WTC11 (cell line): ENCODE measurements at places on chromosomes 7 and 10. TPM values are rescaled to one million over a fixed set of nuclear protein-coding genes. Genes with fewer than 3 reads are reported as not detected.
A peak's percentile ranks its signal among the peaks of the same experiment; 100 is the strongest.

ZNF316 gene
- total RNA-seq = 15.1 to 19.9 TPM (median 18.8 TPM) in 3 replicates

ZFYVE27 gene
- total RNA-seq = 23.2 to 26.9 TPM (median 26.0 TPM) in 3 replicates

GPR15LG gene
- total RNA-seq = not detected in 3 replicates

FKBP6 gene
- total RNA-seq = 0.09 to 0.11 TPM in 2 of 3 replicates, not detected in the other

DNAJB9 gene
- total RNA-seq = 6.6 to 8.2 TPM (median 7.1 TPM) in 3 replicates

PAPSS2 gene
- total RNA-seq = 22.1 to 30.4 TPM (median 29.7 TPM) in 3 replicates

CRTAC1 gene
- total RNA-seq = 1.1 to 1.7 TPM (median 1.2 TPM) in 3 replicates

EGFR gene
- 5.9 to 7.6 TPM (median 6.0 TPM) in 3 replicates for total RNA-seq

FAM25G gene
- not detected in 3 replicates for total RNA-seq

- DNase-seq = no peak
Observed at GRCh38 chr7:90736968-90737939, 141.1 kb downstream of the CDK14 start.

DNA sequence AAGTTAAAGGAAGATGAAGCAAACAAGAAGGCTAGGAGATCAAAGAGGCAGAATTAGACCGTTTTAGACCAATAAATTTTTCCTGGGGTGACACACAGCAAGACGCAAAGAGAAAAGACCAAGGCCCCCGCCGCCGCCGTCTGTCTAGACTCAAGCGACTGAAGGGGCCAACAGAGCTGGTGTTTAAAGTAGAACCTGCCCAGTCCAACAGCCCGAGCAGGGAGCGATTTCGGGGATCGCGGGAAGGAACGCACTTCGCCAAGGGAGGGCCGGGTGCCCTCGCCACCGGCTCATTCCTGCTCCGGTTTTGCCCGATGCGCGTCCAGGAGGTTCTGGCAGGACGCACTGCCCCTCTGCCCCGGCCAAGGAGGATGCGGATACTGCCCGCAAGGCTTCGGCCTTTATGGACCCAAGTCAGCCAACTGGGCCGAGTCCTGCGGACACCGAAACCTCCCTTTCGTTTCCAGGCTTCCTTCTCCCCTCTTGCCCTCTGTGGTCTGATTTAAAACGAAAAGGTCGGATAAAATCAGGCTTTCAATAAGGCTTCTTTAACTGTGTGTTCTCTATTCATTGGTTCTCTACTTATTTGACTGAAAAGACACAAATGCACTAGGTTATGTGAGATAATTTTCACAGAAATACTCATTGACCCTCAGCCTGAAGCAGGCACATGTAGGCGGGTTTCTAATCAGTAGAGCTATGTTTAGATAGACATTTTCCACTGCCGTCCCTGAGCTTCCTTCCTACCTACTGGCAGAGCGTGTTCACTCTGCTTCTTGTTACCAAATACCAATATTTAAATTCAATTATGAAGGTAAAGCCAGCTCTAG, 2.2 kb upstream of the HOXA7 start:
- no peak for DNase-seq

GRCh38 chr10:9535744-9536143, 1481.3 kb downstream of the GATA3 start:
- no peak for DNase-seq

DNA sequence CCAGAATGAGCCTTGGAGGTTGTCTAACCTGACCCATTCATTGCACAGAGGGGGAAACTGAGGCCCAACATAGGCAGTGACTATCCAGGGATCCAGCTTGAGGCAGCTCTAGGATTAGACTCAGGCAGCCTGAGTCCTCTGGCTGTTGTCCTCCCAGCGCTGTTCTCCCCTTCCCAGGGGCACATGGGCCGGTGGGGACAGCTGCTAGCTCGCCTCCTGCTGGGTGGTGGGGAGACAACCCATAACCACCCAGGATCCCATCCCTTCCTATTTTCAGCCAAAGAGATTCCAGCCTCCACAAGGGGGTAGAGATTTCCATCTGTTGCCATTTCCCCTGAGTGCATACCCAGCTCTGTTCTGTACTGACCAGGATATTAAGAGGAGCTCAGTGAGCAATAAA, 145.1 kb upstream of the GPR26 start:
- DNase-seq = no peak

DNA sequence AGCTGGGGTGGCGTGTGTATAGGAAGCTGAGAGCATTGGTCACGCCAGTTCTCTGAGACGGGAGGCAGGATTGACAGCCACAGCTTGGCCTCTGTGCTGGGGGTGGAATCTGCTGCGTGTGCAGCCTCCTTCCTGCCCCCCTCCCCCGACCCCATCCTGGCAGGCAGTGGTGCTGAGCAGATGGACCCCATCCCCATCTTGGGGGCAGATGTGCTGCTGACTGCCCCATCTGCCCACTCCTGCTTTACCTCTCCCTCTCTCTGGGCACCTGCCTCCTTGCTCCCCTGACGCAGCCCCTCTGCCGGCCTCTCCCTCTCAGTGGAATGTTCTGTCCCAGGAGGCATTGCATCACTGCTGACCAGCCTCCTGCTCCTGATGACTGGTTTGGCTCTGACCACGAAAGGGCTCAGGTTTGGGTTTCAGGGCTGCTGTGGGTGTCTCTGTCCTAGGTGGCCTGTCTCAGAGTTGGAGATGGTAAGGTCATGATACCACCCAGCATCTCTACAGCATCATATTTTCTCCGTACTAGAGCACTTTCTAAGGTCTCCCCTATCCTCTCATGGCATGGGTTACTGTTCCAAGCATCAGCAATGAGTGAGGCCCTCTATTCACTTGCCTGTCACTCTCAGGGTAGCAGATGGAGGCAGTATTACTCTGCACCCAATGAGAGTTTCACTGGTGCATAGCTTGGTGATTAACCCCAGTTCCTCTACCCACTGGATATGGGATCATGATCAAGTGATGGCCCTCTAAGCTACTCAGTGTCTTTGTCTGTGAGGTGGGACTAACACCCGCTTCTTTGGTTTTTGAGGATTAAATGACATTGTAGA, 81.9 kb downstream of the RBM20 start:
- no peak for DNase-seq

DNA sequence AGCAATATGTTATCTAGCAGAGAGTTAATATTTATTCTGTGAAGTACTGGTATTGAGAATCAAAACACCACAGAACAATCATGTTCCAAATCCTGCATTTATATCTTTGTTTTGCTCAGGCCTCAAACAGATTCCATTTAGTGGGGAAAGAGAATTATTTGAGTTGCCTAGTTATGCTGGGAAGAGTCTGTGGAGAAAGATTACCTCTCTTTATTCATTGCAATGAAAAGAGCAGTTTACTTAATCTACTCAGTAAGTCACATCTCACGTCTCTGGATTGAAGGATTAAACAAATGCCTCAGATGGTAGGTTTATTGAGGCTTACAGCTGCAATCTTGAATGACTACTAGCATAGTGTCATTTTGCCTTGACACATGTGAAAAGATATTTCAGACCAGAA, 76.4 kb downstream of the RUNDC3B start:
- no peak for DNase-seq

DNA sequence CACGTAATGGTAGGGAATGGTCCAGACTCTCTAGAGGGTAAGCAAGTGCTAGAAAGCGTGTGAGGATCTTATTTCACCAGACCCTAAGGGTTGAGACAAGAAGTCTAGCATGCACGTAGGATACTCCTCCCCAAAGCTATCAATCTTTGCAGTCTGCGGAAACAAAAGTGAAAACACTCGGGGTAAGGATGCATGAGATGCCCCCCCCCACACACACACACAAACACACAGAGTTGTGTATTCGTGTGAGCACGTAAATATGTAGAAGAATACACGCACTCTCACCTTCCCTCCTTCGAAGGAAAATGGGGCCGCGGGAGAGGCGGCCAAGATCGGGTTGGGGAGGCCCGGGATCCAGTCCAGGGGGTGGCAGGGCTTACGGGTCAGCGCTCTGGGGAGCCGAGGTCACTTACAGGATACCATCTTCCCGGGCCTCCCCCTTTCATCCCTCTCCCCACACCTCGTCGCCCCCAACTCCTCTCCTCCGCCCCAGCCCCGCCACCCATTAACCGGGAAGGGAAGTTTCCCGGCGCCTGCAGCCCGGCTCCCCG, 455 bp downstream of the CUL2 start:
- DNase-seq = no peak

- no peak for DNase-seq
Observed at GRCh38 chr7:121796936-121797656, 75.9 kb upstream of the PTPRZ1 start.

DNA sequence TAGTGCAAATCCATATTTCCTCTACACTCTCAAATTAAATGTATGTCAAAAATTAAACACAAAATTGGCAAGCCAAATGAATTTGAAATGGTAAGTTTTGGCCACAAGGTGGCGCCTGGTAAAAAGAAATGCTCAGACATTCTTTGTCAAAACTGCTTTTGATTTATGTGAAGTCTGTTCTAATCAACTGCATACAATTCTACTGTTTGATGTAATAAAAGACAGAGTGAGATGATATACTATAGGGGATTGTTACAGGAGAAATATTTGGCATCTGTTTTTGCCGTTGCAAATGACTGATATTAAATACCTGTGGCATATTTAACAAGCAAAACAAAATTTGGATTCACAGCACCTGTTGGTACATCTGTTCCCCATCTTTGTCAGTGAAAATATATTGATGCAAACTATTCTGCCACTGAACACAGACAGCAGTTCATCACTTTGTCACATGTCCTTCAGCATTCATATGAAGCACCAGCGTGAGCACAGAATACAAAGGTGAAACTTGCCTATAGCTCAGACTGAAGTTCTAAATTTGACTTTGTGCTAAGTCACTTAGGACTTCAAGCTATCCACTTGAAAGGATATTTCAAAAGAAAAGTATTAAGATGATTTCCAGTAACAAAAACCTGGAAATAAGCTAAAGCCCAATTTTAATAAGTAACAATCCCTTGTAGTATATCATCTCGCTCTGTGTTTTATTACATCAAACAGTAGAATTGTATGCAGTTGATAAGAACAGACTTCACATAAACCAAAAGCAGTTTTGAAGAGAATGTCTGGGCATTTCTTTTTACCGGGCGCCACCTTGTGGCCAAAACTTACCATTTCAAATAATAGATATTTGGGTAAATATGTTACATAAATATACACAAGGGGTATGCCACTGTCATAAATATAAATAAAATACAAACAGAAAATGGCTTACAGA, 10.2 kb upstream of the CH25H start:
- DNase-seq = peak; percentile 53

- DNase-seq = no peak
Observed at GRCh38 chr10:15122477-15123030, 25.4 kb downstream of the RPP38 start.

GRCh38 chr7:29194594-29195427, at the start of gene CHN2:
CHN2 (plus strand) TSS chr7:29194775.
- DNase-seq = peak; percentile 62

GRCh38 chr7:127928852-127929251, 102.4 kb downstream of the LRRC4 start:
- DNase-seq = no peak

DNA sequence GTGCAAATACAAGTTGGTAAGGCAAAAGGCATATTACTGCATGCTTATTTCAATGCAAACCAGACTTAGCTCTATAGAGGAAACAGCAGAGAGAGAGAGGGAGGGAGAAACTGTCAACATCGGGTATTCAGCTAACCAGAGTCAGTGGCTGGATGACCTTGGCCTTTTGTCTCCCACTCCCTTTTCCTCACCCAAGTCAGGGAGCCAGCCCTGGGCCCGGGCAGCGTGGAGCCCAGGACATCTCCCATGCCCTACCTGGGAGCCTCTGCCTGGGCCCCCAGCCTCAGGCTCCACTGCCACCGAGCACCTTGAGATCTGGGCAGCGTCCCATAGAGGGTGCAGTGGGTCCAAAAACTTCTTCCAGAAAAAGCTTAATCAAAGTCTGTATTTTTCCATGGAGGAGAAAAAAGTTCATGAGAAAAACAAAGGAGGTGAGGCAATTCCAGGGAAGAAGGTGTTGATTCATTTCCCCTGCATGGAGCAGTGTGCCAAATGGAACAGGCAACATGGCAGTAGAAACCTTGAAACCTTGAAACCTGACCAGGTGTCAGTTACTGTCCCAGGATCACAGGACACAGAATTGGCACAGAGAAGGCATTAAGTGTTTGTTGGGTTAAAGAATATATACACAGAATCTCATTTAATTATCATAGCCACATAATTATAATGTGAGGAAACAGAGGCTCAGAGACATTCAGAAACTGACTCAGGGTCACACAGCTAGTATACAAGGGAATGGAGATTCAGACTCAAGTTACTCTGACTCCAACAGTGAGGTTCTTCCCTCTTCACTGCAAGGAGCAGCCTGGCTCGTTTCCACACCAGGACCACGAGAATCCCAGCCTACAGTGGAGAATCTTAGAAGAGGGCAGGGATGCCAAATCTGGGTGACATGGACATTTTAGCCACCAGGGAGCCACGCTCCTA, 5.8 kb upstream of the NCOA4 start:
- DNase-seq = no peak

DNA sequence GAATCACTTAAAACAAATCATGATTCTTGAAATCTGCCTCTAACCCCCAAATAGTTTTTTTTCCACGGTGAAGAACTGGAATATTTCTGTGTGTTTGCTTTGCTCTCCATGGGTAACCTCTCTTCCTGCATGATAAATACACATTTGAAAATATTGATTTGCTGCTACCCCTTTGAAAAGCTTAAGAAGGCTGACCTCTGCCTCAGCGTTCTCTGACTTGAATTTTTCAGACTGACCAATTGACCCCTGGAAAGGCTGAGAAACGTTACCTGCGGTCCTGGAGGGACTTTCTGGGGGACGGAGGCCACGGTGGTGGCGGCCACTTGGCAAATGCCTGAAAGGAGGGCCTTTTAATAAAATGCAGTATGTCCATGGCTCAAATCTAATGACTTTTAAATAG, 520.2 kb downstream of the LRMDA start:
- DNase-seq = no peak

DNA sequence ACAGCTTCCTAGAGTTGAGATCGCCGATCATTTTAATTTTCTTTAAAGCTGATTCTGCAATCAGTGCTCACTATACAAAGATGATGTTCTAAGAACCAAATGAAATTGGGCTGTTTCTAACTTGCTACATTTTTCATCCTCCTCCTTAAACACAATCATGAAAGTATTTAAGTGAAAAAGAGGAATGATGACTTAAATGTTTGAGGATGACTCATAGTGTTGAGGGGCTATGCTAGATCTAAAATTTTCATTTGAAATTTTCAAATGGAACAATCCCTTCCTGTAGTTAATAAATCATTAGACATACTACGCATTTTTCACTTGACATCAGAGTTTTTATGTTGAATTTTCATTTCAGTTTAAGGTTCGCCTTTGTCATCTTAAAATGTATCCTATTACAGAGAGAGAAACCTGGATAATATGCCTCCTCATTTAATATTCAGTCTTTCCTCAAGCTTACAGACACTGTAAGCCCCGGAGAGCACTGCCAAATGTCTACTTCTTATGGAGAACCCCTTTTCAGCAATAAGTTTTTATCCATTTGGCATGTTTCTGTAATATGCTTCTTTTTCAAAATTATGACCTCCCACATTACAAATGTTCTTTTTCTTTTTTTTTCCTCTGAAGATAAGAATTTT, 499.6 kb downstream of the MAGI2 start:
- no peak for DNase-seq
